CD4-positive, alpha-beta T cell treated with Interleukin-6 at 100 ng/mL for 8 hours (primary cell): ENCODE measurements at places on chromosomes 3 and 15.

DNA sequence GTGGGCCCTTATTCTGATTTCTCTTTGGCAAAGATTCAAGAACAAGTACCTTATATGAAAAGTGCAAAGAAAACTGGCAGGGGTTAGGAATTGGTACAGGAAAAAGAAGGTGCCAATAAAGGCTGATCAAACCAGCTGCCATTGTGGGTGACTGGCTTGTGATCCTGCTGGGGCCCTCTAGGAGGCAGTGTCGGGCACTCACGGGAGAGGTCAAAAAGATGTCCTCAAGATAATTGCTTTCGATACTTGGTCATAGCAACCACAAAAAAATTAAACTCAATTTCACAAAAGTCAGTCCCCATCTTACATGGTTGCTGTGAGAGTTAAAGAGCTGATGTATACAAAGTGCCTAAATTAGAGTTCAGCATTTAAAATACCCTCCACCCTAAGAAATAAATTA lies 31.0 kb upstream of the CAV3 start:
- no peak for DNase-seq

- no peak for DNase-seq
These were observed 143.4 kb downstream of the NSUN3 start for GRCh38 chr3:94206291-94206690.

DNA sequence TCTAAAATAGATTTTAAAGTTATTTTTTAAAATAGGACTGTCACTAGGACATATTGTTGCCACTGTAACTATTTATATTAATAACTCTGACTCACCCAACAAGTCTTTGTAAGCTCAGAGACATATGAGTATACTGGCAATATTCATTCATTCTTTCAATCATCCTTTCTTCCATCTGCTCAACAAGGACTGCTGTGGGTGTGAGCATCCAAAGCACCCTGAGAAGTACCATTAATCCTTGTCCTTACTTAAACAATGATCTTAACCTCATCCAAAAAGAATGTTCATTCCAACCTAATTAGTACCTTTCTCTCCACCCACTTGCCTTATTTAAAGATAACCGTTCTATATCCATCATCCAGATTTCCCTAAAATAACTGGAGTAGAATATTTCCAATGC lies 94.2 kb upstream of the PPP2R3A start:
- no peak for DNase-seq

GRCh38 chr3:122233101-122233952 lies 49.9 kb downstream of the CASR start:
- peak; percentile 13 for DNase-seq

DNA sequence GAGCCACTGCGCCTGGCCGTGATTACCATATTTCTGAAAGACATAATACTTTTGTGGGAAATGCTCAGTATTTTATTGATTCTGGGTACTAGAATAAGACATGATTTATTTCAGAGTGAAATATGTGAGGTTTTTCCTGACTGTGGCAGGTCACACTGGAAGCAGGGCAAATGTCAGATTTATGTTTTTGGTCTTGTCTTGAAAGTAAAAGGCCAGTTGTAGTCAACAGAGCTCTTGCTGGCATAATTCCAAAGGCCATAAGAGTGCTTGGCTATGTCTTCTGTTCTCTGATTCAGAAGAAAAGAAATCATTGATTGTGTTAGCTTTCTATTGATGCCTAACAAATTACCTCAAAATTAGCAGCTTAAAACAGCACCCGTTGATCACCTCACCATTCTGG lies 176.4 kb downstream of the TJP1 start:
- no peak for DNase-seq

- DNase-seq, result no peak
These were observed 32.0 kb downstream of the KLHL25 start for GRCh38 chr15:85762756-85763127.

GRCh38 chr15:29268706-29269484 lies 727 bp downstream of the NSMCE3 start:
- DNase-seq, result peak; percentile 24
